Metanephros (tissue), 2 donors: ENCODE measurements at places on chromosomes 2 and 18. TPM values are rescaled to one million over a fixed set of nuclear protein-coding genes. Genes with fewer than 3 reads are reported as not detected.

CTAGE1 gene
- not detected for total RNA-seq

UPP2 gene
- total RNA-seq: 2.4 TPM

BUB1 gene
- 20.3 TPM for total RNA-seq

COLEC11 gene
- total RNA-seq: 2.6 TPM

TOGARAM2 gene
- total RNA-seq: 0.53 TPM

MYO5B gene
- 27.9 TPM for total RNA-seq

SOX11 gene
- total RNA-seq: 14.9 TPM

MERTK gene
- total RNA-seq: 17.3 TPM

PMS1 gene
- total RNA-seq: 27.7 TPM

C2orf66 gene
- total RNA-seq: not detected

ATG4B gene
- 83.0 TPM for total RNA-seq

UGT1A3 gene
- total RNA-seq: not detected

C2orf80 gene
- total RNA-seq: not detected

TUBA4B gene
- total RNA-seq: not detected

SPC25 gene
- 4.3 TPM for total RNA-seq

SLC8A1 gene
- 211 TPM for total RNA-seq

CFAP65 gene
- total RNA-seq: 0.23 TPM

ESPNL gene
- 3.8 TPM for total RNA-seq
